ENCODE measurements at places on chromosomes 13 and 19. TPM values are rescaled to one million over a fixed set of nuclear protein-coding genes. Genes with fewer than 3 reads are reported as not detected.
A peak's percentile ranks its signal among the peaks of the same experiment; 100 is the strongest.

C19orf85 gene
- total RNA-seq, result not detected

ATP1A3 gene
- 1.2 TPM for total RNA-seq

AKT1S1 gene
- 33.5 TPM for total RNA-seq

HCST gene
- 46.1 TPM for total RNA-seq

PRSS57 gene
- not detected for total RNA-seq

NLRP9 gene
- total RNA-seq, result not detected

GRCh38 chr13:44557986-44558385 lies 18.1 kb downstream of the TSC22D1 start:
- no peak overlapping the region for H3K27ac ChIP-seq
- no peak for DNase-seq
- no peaks in the 10 kb centered on the region for H3K36me3 ChIP-seq
- H3K27me3 ChIP-seq, result no peaks in the 10 kb centered on the region
- no peak overlapping the region for H3K4me3 ChIP-seq
- H3K4me1 ChIP-seq, result no peaks in the 10 kb centered on the region

- H3K4me3 ChIP-seq, result no peak overlapping the region
- peaks cover 1% of the 10 kb centered on the region for H3K36me3 ChIP-seq
These were observed 10.5 kb downstream of the ZNF556 start for GRCh38 chr19:2877398-2878331.

GRCh38 chr13:51283371-51283770 lies 56.1 kb upstream of the SERPINE3 start:
- peak; percentile 63 for DNase-seq
- no peaks in the 10 kb centered on the region for H3K27me3 ChIP-seq
- peak overlapping the region; percentile 12 for H3K27ac ChIP-seq

- H3K27me3 ChIP-seq, result peaks cover 5% of the 10 kb centered on the region
- H3K27ac ChIP-seq, result no peak overlapping the region
- no peaks in the 10 kb centered on the region for H3K36me3 ChIP-seq
- no peaks in the 10 kb centered on the region for H3K4me1 ChIP-seq
- DNase-seq, result no peak
- H3K4me3 ChIP-seq, result no peak overlapping the region
These were observed 72.5 kb upstream of the TMTC4 start for GRCh38 chr13:100746953-100747683.

DNA sequence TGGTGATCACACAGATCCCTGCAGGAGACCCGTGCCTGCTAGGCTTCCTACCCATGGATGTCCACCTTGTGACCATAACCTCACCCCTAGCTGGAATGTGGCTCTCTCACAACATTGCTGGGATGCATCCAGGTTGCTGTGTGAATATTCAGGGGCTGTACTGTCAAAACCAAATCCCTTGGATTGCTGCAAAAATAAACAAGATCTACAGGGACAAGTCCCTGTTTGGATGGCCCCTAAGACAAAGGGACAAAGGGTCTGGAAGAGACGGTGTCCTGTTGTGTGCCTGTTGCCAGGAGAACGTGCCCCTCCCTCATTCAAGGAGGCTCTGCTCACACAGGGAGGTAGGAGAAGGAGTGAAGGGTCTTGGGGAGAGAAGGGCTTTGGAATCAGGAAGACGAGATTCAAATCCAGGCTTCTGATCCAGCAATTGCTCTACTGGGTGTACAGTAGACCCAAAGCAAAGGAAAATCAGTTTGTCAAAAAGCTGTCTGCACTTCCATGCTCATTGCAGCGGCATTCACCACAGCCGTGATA lies 89.2 kb upstream of the WASF3 start:
- no peaks in the 10 kb centered on the region for H3K36me3 ChIP-seq
- no peaks in the 10 kb centered on the region for H3K4me1 ChIP-seq
- H3K27ac ChIP-seq, result no peak overlapping the region
- peaks cover 2% of the 10 kb centered on the region for H3K27me3 ChIP-seq
- no peak overlapping the region for H3K4me3 ChIP-seq

DNA sequence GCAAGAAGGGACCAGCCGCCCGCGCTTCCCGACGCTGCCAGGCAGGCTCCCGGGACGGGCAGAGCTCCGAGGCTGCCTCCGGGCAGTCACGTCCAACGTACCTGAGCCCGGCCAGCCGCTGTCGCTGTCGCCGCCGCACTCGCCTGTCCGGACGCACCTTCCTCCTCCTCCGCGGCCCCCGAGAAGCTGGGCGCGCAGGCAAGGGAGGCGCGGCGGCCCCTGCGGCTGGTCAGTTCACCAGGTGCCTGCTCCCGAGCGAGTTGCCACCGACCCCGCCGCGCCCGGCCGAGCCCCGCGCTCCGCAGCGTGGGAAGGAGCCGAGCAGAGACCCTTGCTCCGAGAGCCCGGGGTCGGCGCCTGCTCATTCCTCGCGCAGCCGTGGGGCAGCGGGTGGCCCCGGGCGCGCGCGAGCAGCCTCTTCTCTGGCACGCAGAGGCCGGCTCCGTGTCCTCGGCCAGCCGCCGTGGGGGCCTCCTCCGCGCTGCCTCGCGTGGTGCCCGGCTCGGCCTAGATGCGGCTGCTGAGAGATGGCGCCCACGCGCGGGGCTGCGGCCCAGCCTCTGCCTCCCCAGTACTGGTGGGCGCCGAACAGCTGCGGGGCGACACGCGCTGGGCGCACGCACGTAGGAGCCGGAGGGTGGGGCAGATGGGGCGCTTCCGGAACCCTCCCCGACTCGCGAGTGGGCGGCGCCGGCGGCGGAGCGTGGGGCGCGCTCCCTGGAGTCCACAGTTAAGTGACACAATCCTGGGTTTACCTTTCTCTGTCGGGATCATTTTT lies 419.4 kb downstream of the UQCRFS1 start:
- peaks cover 4% of the 10 kb centered on the region for H3K4me1 ChIP-seq
- no peaks in the 10 kb centered on the region for H3K36me3 ChIP-seq
- peak overlapping the region; percentile 61 for H3K4me3 ChIP-seq
- H3K27ac ChIP-seq, result no peak overlapping the region
- H3K27me3 ChIP-seq, result peaks cover 32% of the 10 kb centered on the region

GRCh38 chr13:41199079-41199478 lies 4.7 kb upstream of the KBTBD7 start:
- H3K27me3 ChIP-seq, result no peaks in the 10 kb centered on the region
- peaks cover 14% of the 10 kb centered on the region for H3K4me1 ChIP-seq
- DNase-seq, result no peak
- H3K4me3 ChIP-seq, result no peak overlapping the region
- no peak overlapping the region for H3K27ac ChIP-seq

- no peak overlapping the region for H3K4me3 ChIP-seq
- no peaks in the 10 kb centered on the region for H3K4me1 ChIP-seq
- H3K36me3 ChIP-seq, result no peaks in the 10 kb centered on the region
- DNase-seq, result no peak
- no peak overlapping the region for H3K27ac ChIP-seq
These were observed 67.3 kb downstream of the EFNB2 start for GRCh38 chr13:106468207-106468606.

GRCh38 chr19:50830266-50831025 lies 2.9 kb downstream of the KLK15 start:
- H3K36me3 ChIP-seq, result no peaks in the 10 kb centered on the region
- DNase-seq, result no peak
- H3K4me3 ChIP-seq, result no peak overlapping the region
- H3K27ac ChIP-seq, result no peak overlapping the region
- H3K27me3 ChIP-seq, result peaks cover 26% of the 10 kb centered on the region
- peaks cover 3% of the 10 kb centered on the region for H3K4me1 ChIP-seq

GRCh38 chr13:27822873-27823311 lies 30.6 kb downstream of the GSX1 start:
- peaks cover 4% of the 10 kb centered on the region for H3K4me1 ChIP-seq
- no peak overlapping the region for H3K27ac ChIP-seq
- H3K4me3 ChIP-seq, result no peak overlapping the region

DNA sequence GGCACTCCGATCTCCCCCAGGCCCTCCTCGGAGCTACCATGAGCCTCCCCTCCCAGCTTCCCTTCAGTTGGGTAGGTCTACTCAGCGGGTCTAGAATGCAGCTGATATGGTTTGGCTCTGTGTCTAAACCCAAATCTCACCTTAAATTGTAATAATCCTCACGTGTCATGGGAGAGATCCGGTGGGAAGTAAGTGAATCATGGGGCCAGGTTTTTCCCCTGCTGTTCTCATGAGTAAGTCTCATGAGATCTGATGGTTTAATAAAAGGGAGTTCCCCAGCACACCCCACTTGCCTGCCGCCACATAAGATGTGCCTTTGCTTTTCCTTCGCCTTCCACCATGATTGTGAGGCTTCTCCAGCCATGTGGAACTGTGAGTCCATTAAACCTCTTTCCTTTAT lies 14.5 kb upstream of the DOCK9 start:
- peaks cover 19% of the 10 kb centered on the region for H3K36me3 ChIP-seq
- no peak overlapping the region for H3K4me3 ChIP-seq
- H3K27me3 ChIP-seq, result no peaks in the 10 kb centered on the region
- DNase-seq, result no peak

- peaks cover 24% of the 10 kb centered on the region for H3K36me3 ChIP-seq
- H3K27ac ChIP-seq, result no peak overlapping the region
- H3K4me3 ChIP-seq, result no peak overlapping the region
- DNase-seq, result no peak
- H3K27me3 ChIP-seq, result no peaks in the 10 kb centered on the region
These were observed 206.9 kb downstream of the GGACT start for GRCh38 chr13:100381595-100382224.

DNA sequence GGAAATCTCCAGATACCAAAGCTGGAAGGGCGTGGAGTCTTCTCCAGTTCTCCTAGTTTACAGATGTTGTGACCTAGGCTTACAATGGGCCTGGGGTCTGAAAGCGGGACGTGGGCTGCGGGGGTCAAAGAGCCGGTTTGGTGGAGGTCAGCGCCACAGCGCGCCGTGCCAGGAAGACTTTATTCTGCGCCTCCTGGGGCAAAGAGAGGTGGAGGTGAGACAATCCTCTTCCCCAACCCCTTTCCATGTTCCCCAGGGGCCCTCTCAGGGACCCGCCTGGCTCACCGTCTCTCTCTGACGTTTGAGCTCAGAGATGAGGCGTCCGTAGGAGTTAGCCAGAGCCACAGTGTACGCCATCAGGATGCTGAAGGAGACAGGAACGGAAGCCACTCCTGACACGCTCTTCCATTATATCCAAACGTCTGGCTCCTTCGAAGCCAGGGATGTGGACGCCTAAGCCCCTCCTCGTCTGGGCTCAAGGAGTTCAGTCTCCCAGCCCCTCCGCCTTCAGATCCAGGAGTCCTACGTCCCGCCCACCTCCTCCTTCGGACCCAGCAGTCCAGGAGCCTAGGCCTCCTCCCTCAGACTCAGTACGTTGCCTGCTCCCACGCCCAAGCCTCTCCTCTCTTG lies 776 bp upstream of the LENG1 start:
- peaks cover 45% of the 10 kb centered on the region for H3K4me1 ChIP-seq
- H3K4me3 ChIP-seq, result peak overlapping the region; percentile 91
- peaks cover 21% of the 10 kb centered on the region for H3K36me3 ChIP-seq
- H3K27ac ChIP-seq, result peak overlapping the region; percentile 99

- H3K4me1 ChIP-seq, result peaks cover 12% of the 10 kb centered on the region
- H3K27me3 ChIP-seq, result peaks cover 25% of the 10 kb centered on the region
- H3K36me3 ChIP-seq, result no peaks in the 10 kb centered on the region
- no peak overlapping the region for H3K27ac ChIP-seq
- H3K4me3 ChIP-seq, result peak overlapping the region; percentile 75
- peak; percentile 81 for DNase-seq
These were observed 984 bp downstream of the SIX5 start for GRCh38 chr19:45767881-45768654.

GRCh38 chr19:57559008-57559403 lies 657 bp downstream of the ZNF550 start:
- H3K4me1 ChIP-seq, result peaks cover 23% of the 10 kb centered on the region
- peak overlapping the region; percentile 94 for H3K27ac ChIP-seq
- peak; percentile 70 for DNase-seq
- no peaks in the 10 kb centered on the region for H3K27me3 ChIP-seq
- peaks cover 50% of the 10 kb centered on the region for H3K36me3 ChIP-seq

All from activated CD4-positive, alpha-beta T cell treated with anti-CD3 and anti-CD28 coated beads, Interleukin-2, amount 10 ng/mL, durations not matched to agents 24 days and 14 days (primary cell).